ENCODE measurements at places on chromosomes 5 and 9.

- no peak for DNase-seq
Observed at GRCh38 chr5:56620903-56621677, 194.3 kb upstream of the MAP3K1 start.

- no peak for DNase-seq
Observed at GRCh38 chr5:7754490-7754889, 96.4 kb downstream of the CFAP90 start.

DNA sequence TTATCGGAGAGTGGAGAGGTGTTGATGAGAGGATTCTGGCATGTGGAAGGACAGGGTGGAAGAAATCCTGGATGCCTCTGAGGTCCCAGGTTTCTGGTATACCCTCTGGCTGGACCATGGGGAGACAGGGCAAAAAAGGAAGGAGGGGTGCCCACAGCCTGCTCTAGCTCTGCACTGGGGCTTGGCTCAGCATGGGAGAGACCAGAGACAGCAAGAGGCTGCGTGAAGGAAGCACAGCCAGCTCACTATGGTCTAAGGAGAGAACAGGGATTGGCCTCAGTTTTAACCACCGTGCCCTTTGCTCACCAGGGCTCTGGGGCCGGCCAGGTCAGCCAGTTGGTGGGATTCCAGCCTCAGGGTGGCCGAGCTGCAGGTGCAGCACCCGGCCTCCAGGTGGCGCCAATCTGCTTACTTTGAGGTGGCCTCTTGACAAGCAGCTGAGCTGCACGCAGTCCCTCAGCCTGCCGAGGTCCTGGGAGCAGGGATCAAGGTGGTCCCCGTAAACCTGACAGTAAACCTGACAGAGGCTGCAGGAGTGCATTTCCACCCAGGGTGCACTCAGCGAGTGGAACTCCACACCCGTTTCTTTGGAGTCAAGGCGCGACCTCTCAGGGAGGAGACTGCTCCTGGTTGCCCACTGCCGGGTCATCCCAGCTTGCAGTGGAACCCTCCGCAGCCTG is 25.0 kb upstream of the SPTLC1 start:
- DNase-seq = peak; percentile 71

DNA sequence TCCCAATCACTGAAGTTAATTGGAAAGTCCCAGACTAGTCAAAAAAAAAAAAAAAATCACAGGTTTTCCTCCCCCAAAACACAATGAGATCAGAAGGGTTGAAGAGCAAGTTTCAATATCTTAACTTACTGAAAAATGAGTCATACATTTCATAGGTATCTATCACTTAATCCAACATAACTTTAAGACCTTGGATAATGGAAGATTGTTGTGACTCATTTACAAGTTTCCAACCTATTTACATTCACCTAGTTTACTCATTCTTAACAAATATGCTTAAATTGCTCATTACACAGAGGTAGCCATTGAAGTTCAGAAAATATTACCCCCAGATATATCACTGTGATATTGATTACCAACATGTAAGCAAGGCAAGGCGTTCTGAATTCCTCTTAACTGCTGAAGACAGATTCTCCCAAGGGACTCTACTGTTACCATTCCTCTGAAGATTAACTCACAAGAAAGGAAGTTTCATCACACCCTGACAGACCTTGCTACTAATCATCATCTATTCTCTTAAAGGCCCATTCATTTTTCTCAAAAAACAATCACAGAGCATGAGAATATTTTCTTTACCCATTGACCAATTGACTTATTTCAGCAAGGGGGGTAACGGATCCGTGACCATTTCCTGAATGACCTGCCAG is 563.8 kb downstream of the TLE1 start:
- DNase-seq = peak; percentile 66

GRCh38 chr5:16486711-16487111 is 21.1 kb upstream of the ZNF622 start:
- no peak for DNase-seq

DNA sequence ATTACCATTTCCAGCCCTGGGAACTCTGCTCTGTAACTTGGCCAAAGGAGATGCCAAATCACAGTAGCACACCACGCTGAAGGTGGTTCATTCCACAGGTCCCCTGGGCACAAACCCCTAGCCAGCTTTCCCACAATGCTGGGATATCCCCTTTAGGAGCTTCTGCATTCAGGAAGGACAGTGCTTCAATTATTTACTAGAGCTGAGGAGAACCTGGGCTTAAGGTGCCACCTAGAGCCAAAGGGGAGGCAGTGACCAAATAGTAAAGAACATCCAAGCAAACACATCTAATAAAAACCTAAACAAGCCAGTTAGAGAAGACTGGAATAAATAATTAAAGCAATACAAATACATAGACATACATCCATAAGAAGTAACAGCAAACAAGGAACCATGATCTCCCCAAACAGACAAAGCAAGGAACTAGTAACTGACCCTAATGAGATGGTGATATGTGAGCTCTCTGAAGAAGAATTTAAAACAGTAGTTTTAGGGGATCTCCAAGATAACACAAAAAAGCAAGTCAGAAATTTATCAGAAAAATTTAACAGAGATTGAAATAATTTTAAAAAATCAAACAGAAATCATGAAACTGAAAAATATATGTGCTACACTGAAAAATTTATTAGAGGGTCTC is 14.6 kb downstream of the KIF4B start:
- DNase-seq = no peak

Measured in fibroblast of mammary gland (primary cell).